ENCODE measurements at places on chromosomes 5 and 9.
A peak's percentile ranks its signal among the peaks of the same experiment; 100 is the strongest.

DNA sequence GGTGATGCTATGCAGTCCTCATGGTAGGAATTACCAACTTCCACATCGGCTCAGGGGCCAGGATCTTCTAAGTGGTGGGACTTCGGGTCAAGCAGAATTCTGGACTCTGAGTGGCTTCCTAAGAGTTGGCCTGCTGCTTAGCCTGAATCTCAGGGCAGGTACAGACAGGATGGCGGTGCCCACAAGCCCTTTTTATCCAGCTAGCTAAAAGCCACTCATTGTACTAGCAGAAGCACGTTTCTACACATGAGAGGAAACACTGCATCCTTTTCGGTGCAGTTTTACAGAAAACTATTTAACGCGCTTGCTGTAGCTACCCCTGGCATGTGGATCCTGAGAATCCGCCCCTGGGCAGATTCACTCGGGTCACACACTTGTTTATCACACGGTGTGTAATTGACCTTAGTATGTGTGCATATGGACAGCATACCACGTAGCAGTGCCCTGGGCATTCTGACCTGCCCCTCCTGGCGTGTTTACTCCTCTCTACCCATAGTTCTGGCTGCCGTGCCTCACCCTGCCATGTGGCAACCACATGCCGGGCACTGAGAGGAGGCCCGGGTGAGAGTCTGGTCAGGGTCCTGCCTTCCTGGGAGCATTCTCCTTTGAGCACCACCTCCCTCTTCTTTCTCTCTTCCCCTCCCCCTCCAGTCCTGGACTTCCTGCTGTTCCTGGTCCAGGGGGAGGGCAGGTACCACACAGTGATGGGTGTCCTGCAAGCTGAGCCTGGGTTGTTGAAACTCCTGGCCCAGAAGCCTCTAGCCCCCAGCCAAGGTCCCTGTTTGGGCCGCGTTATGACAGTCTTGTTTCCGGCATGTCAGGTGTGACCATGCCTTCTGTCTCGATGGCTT, 65.9 kb downstream of the DAB2IP start:
- DNase-seq: no peak

GRCh38 chr9:127491516-127491915, 40.2 kb downstream of the LRSAM1 start:
- DNase-seq: no peak

DNA sequence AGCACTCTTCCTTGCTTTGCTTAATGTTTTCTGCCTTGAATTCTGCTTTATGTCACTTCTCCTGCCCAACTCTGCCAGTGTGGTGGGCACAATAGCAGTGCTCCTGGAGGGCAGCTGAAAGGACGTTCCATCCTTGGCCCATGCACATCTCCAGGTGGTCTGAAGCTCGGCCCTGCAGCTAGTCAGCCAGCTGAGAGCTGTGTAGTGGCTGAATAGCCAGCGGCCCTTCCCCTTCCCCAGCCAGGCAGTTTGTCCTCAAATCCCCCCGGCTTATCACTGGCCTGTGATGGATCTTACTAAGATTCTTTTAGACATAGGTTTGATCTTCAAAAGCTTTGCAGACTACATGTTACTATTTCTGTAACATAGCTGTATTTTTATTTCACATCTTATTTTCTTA, 42.7 kb upstream of the ANGPTL2 start:
- DNase-seq: no peak

DNA sequence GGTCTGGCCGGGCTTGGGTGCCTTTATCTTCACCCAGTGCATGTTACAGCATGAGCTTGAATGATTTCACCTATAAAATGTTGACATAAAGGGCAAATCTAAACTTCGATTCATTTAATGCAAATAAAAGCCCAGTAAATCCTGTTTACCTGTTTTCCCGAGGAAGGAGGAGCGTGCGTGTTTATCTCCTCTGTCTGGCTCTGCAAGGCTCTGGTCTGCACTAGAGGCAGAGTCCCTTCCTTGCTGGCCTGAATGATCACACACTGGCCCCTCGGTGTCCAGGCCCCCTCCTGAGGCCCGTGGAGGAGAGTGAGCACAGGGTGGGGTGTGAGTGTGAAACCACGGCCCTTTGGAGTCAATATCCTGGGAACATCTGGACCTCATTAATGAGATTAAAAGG, 125.1 kb upstream of the LHFPL2 start:
- DNase-seq: no peak

GRCh38 chr9:116174347-116174746, 20.8 kb downstream of the PAPPA start:
- peak; percentile 32 for DNase-seq

DNA sequence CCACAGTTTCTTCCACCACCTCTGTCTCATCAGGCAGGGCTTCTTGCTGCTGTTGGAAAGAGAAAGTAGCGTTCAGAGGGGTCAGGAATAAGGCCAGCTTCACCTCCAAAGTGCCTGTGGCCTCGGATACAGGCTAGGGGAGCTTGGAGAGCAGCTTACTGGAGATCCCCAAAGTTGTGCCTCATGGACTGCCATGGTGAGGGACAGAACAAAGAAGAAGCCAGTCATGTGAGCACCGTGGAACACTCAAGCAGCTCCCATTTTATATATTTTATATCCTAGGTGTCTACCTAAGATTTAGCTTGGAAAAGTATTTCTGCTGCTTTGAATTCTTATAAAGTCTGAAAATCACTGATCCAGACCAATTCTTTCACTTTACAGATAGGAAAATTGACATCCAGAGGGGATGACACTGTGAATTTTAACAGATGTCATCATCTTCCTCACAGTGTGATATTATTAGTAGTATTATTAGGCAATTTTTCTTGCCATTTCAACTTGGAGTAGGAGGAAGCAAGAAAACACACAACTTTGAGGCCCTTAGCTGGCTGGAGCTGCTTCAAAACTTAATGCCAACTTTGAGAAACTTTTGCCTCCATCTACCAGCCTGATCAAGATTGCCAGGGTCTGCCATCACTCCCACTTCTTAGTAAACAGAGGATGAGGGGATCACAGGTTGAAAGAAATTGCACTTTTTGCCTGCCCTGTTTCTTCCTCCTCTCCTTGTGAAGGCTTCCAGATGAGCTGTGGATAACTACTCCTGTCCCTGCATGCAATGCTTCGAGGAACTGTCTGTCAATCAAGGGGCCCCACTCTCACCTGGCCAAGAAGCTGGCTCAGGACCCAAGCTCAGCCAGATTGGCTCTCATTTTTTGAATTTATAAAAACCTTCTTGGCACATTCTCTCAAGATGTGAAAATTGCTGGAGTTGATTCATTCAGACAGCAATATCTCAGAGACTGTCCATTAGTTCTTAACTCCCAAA, 11.8 kb downstream of the SPARC start:
- DNase-seq: peak; percentile 0

GRCh38 chr9:72278959-72279358, 86.0 kb downstream of the ZFAND5 start:
- no peak for DNase-seq

GRCh38 chr5:103745353-103746065, 182.9 kb upstream of the NUDT12 start:
- DNase-seq: no peak

DNA sequence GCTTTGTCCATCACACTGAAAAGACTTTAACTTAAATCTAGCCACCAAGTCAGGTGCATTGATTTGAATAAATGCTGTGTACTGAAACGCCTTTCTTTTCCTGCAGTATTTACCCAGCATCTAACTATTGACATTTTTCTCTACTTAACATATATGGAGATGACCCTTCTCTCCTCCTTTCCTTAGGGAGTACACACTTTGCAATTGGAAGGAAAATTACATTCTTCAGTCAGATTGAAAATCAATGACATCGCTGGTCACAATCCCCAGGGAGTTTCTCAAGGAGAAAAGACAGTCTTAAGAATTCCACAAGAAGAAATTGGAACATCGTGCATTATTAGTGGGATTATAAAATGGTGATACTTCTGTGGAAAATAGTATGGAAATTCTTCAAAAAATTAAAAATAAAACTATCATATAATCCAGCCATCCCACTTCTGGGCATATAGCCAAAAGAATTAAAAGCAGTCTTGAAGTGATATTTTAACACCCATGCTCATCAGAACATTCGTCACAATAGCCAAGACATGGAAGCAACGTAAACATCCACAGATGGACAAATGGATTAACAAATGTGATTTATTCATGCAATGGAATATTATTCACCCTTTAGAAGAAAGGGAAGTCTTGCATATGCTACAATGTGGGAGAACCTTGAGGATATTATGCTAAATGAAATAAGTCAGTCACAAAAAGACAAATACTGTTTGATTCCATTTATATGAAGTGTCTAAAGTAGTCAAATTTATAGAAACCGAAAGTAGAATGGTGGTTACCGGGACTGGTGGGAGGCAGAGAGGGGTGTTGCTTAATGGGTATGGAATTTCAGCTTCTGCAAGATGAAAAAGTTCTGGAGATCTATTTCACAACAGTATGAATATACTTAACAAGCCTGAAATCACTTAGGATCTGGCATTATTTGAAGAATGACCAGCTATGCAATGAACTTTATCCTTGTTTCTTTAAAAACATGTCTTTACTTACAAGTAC, 14.3 kb upstream of the FREM1 start:
- DNase-seq: peak; percentile 59

DNA sequence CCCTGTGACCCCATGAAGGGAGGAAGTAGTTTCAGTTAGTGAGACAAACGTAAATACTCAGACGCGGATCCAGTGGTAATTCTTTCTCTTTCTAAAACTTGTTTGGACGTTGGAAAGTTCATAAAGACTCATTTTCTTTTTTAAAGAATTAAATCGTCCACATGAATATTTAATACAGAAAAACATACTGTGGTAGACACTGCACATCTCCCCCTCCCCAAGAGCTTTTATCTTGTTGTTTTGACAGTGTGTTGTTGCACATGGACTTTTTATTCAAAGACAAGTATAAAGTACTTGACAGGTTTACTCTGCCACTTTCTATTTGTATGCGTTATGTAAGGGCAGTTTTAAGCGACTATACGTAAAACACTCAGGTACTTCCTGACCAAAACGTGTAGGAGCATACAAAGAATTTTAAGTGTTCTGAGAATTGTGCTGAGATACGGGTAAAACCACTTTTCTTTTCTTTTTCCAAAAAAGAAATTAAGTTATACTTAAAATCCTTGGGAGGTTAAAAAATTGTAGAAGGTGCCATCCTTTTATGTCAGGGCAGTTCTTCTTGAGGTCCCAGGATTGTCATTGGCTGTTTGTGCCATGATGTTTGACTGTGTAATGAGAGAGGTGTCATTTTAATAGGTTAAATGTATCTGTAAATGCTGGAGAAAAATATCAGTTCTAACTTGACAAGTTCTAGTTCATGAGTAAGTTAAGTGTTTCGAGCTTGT, 1.3 kb downstream of the NIPBL start:
- peak; percentile 39 for DNase-seq

- DNase-seq: no peak
Observed at GRCh38 chr5:67588389-67588788, 391.8 kb upstream of the CD180 start.

GRCh38 chr5:117131876-117132275, 557.3 kb upstream of the SEMA6A start:
- peak; percentile 22 for DNase-seq

- no peak for DNase-seq
Observed at GRCh38 chr9:132146039-132146438, 15.8 kb upstream of the NTNG2 start.
